ENCODE measurements at places on chromosomes 7 and 10. TPM values are rescaled to one million over a fixed set of nuclear protein-coding genes. Genes with fewer than 3 reads are reported as not detected.

DNA sequence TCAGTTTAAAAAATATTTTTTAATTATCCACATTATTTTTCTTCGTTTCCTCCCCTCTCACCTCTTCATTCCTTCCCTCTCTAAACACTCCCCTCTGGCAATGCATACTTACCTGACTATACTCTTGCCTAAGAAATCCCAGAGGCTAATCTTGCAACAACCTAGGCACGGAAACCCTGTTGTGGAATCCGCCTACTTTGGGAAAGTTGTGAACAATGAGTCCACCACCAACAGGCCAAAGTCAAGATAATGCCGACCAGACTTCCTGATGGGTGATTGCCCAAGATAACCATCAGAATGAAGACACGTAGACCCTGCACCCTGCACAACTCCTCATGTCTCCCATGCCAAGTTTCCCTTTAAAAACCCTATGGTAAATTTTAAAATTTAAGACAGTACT lies 521.5 kb downstream of the KIF20B start:
- DNase-seq, result no peak

- DNase-seq, result no peak
These were observed 12.1 kb upstream of the ATP6V0E2 start for GRCh38 chr7:149861728-149862045.

DNA sequence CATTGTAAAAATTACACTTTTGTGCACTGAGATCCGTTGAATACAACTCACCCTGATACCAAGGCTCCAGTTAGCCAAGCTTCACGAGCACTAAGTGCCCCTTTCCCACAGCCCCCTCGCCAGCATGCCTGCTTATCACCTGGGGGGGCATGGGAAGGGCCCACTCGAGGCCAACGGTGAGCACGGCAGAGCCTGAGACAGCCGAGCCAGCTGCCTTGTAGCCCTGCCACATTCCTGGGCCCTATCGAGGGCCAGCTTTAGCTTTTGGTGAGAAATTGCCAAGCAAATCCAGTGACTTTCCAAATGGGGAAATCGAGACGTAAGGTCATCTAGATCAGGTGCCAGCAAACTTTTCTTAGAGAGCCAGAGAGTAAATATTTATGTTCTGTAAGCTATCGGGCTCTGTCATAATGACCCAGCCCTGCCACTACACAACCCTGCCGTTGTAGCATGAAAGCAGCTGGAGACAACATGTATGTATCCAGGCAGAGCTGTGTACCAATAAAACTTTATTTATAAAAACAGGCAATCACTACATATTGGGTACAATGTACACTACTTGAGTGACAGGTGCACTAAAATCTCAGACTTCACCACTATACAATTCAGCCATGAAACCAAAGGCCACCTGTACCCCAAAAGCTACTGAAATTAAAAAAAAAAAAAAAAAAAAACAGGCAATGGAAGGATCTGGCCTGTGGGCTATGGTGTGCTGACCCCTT lies 83.6 kb downstream of the FAM53B start:
- no peak for DNase-seq

- DNase-seq, result no peak
These were observed 40.7 kb downstream of the USP6NL start for GRCh38 chr10:11570751-11571150.

GRCh38 chr10:77616766-77617165 lies 20.8 kb downstream of the KCNMA1 start:
- DNase-seq, result no peak

- no peak for DNase-seq
These were observed 1.8 kb downstream of the TNRC18 start for GRCh38 chr7:5421714-5422395.

GRCh38 chr7:155878250-155878649 lies 66.0 kb upstream of the SHH start:
- peak; percentile 26 for DNase-seq

DNA sequence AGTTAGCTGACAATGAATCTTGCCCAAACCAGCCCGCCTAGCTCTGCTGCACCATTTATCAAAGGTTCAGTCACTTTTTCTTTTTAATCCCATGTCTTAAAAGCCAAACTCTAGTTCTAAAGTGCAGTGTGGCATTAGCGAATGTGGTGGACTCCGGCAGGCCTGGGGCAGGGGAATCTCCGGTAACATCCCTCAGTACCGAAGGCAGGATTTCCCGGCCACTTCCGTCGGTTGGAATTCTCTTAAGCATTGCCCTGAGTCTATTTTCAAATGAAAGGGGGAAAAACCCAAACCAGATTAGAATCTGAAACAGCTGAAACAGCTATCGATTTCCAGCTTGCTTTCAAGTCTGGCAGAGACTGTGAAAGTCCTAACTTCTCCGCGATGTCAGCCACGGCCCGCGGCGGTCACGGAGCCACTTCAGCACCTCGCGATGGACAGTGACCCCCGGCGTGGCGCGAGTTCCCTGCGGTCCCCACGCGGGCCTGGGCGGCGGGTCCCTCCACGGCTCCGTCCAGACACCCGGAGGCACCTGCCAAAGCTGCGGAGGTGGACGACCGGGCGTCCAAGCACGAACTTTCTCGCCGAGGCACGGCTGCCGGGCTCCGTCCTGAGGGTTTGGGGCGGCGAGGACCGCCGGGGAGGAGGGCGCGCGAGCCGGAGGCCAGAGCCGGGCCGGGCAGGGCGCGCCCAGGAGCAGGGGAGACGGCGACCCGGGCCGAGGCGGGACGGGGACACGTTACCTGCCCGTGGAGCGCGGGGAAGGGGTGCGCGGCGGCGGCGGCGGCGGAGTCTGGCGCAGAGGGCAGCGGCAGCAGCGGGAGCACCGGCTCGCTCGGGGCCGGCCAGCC lies 745 bp downstream of the TCERG1L start:
- no peak for DNase-seq

GRCh38 chr7:73436031-73436929 lies 2.7 kb downstream of the FZD9 start:
- no peak for DNase-seq

DNA sequence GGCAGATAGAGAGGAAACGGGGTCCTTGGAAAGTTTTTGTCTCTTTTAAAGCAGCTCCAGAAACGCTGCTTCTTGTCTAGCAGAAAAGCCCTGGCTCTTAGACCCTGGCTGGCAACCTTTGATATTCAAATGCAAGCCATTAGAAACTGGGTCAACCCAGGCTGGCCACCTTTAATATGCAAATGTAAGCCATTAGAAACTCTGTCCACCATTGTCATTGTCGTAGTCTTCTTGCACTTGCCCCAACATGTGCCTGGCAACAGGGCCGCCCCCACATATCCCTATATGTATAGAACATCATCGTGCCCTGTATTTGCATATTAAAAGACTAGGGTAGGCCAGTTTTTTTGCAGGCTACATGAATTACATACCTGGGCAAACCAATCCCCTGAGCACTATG lies 621.3 kb upstream of the DPP6 start:
- no peak for DNase-seq

DNA sequence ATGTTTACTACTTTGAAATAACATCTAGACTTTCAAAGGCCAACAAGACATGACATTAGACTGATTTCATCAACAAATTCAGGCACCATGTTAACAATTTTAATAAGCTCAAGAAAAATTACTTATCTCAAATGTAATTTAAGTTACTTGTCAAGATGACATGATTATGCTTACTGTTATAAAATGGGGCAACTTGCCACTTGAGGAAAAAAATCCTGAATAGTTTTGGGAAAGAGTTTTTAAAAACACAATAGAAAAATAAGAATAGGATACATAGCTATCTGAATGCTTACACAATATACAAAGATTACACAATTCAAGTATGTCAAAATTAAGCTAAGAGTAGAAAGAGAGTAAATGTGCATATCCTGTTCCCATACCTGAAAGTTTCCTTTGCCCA lies 85.4 kb downstream of the RNF32 start:
- DNase-seq, result no peak

GRCh38 chr10:90798482-90798881 lies 59.4 kb downstream of the HTR7 start:
- no peak for DNase-seq

DNA sequence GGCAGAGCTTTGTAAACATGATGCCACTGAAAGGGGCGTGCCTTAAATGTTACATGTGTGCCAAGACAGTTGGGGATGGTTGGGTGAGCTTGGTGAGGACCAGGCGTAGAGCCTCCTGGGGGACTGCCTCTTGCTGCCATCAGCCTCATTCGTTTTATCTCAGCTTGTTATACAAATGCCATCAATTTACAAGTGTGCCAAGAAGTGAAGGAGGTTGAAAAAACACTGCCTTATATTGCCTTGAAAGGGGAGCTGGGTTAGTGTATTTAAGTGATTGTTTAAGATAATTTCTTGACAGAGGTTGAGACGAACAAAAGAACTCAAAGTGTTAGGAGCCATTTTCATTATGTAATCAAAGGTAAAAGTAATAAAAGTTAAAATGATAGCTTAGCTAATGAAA lies 354.7 kb downstream of the PHTF2 start:
- no peak for DNase-seq

- DNase-seq, result no peak
These were observed 26.9 kb upstream of the BPGM start for GRCh38 chr7:134619627-134620331.

DNA sequence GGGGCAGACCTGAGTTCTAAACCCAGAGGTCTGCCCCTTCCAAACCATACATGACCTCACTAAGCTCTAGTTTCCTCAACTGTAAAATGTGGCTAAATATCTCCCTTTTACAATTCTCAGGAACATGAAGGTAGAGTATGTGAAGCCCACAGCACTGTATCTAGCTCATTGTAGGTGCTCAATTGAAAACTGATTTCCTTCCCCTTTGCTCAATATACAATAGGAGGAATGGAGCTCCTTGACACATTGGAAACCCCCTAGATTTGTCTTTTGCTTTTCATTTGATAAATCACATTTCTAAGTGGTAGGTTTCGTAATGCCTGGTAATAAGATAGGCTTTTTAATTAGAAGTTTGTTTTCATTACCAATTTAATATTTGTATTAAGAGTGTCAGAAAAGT lies 153.3 kb downstream of the ARID5B start:
- no peak for DNase-seq

DNA sequence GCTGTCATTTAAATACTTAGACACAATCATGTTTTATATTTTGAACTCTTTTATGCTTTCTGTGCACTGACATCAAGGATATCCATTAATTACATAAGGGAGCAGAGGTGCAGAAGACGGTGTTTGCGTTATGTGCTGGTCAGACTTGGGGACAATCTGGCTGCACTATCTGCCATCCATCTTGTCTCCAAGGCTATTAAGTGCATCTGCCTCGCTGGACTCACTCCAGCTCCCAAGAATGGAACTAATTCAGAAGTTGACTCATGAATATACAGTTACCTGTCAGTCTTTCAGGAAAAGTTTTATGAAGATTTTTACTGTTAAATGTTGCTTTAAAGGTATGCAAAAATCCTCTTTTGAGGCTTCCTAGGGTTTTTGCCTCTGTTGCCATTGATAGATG lies 391.0 kb downstream of the SUGCT start:
- no peak for DNase-seq

DNA sequence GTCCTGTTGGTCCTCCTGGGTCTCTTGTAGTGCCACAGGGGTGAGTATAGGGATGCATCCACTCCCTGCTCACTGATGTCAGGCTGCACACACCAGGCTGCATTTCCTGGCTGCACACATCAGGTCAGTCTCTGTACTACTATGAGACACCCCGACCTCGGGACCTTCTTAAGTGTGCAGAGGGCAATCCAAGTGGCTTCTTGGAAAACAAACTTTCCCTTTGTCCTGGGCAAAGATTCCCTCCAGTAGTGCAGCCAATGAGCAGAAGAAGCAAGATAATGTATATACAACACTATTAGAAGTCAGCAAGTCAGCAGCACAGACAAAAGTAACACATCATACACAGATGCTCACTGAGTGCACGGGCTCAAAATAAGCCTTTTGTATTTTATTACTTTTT lies 493.5 kb downstream of the GRID1 start:
- no peak for DNase-seq

DNA sequence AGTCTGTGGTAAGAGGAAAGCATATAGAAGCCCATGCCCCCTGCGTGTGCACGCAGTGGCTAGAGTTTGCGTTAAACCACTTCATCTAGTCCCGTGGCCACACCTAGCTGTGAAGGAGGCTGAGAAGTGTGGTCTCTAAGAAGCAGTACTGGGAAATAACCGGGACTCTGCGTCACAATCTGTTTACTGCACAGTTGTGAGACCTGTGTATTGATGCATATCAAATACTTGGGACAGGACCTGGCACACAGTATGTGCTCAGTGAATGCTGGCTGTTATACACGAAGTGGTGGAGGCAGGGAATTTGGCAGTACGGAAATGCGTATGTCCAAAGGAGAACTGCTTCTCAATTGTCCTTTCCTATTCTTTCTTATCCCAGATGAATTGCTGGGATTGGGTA lies 149.5 kb downstream of the ARHGAP21 start:
- no peak for DNase-seq

GRCh38 chr7:91953618-91954017 lies 13.0 kb downstream of the AKAP9 start:
- no peak for DNase-seq

- DNase-seq, result no peak
These were observed 68.3 kb upstream of the SMNDC1 start for GRCh38 chr10:110373059-110373458.

DNA sequence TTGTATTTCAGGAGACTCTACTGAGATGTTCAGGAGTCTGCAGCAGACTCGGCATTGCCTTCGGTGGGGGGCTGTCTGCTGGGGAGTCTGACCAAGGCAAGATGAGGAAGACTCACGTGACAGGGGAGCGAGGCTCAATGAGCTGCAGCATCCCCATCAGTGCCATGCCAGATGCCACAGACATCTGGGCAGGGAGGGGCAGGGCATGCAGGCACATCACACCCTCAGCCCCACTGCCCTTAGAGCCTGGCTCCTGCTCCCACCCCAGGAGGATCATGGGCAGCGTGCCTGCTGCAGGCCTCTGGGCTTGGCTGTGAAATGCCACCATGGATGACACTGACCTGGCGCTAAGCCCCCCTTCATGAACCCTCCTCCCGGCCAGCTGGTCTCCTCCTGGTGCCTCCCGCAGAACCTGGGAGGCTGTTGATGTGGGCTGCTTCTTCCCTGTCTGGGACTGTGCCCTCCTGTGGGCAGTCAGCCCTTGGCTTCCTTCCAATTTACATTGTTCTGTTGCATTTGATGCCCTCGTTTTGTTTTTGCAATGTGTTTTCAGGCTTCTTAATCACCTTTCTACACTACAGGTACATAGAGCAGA lies 235.0 kb downstream of the PAXIP1 start:
- no peak for DNase-seq

HERC4 gene
- total RNA-seq, result 56.5 TPM

GTPBP4 gene
- total RNA-seq, result 66.1 TPM

PON1 gene
- not detected for total RNA-seq

MYPN gene
- not detected for total RNA-seq

RAB18 gene
- 61.2 TPM for total RNA-seq

SAP25 gene
- total RNA-seq, result 18.2 TPM

SPDYE2B gene
- total RNA-seq, result not detected

LEP gene
- total RNA-seq, result not detected

CACNA2D1 gene
- 0.28 TPM for total RNA-seq

GNAT3 gene
- total RNA-seq, result not detected

ZNF273 gene
- 13.6 TPM for total RNA-seq

KAZALD1 gene
- not detected for total RNA-seq

CYP3A4 gene
- total RNA-seq, result not detected

HOXA10 gene
- not detected for total RNA-seq

SPRN gene
- total RNA-seq, result not detected

CFAP46 gene
- not detected for total RNA-seq

Data from activated CD8-positive, alpha-beta memory T cell treated with anti-CD3 and anti-CD28 coated beads, Interleukin-2, amount 10 ng/mL, durations not matched to agents 7 days and 5 days (primary cell).